ENCODE measurements at places on chromosomes 5 and 9.

GRCh38 chr5:115461506-115462290, 82.9 kb downstream of the FEM1C start:
- DNase-seq: no peak

- no peak for DNase-seq
These were observed 532.9 kb upstream of the NUDT12 start for GRCh38 chr5:104095527-104095926.

GRCh38 chr5:139164020-139164419, 34.1 kb downstream of the SIL1 start:
- DNase-seq: no peak

DNA sequence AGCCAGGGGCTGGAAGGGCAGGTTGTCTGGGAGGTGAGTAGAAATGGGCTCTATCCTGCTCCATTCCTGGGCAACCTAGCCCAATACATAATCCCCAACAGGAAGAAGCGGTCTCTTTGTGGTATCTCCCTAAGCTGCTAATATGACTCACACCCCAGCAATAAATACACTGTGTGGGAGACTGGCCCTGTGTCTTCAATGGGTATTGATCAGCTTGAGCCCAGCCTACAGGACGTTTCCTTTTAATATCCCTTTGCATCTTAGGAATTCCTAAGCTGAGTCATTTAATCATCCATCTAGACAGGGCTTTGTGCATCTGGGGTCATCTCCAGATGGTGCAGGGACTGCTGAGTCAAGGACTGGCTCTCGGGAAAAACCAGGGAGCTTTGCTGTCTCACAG, 207.0 kb upstream of the PANK3 start:
- no peak for DNase-seq

DNA sequence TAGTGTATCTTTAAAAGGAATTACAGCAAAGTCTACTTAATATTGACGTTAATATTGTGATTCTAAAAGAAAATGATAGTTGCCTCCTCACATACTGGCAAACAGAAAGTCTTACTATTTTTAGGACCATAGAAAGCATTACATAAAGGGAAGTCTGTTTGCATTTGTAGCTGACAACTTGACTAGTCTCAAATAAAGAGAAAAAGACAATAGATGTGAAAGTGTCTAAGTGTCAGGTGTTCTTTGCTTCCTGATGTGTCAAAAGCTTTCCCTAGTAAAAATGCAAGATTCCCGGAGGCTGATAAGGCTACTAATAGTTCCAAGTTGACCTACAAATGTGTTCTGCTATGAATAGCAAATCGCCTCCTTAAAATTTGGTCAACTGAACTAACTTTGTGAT, 259.7 kb downstream of the CDH10 start:
- DNase-seq: no peak

GRCh38 chr5:147464211-147464610, 45.7 kb downstream of the DPYSL3 start:
- DNase-seq: no peak

- DNase-seq: no peak
These were observed 47.6 kb upstream of the SHOC1 start for GRCh38 chr9:111842313-111842712.

DNA sequence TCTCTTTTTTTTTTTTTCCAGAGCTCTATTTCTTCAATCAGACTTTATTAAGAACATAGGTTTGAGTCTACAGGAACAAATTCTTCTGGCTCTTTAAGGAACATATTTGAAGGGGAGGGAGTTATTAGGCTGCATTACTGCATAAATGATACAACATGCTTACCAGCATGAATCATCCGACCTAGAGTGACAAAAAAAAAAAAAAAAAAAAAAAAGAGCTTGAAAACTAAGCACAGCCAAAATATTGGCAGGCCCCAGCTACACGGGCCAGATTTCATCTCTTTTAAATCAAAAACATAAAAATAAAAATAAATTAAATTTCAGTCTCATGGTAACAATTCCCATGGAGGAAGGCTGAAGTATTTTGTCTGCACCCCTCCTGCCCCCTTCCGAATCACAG, 26.3 kb downstream of the MSX2 start:
- DNase-seq: no peak

DNA sequence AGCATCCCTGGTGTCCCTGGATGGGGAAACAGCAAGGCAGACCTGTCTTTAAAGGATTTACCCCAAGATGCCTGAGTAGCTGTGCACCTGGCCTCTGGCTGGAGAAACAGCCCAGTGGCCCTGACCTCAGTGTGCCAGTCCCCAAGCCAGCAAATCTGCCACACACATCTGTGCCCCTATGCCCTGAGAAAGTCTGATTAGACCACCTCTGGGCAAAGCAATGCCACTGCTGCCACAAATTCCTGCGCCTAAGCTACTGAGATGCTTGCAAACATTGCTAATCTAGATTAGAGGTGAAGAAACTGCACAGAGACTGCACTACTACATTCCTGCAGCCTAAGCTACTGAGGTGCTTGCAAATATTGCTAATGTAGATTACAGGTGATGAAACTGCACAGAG, 269.6 kb downstream of the CEMIP2 start:
- no peak for DNase-seq

- DNase-seq: no peak
These were observed 7.6 kb upstream of the HMGCS1 start for GRCh38 chr5:43320846-43321245.

- DNase-seq: peak; percentile 15
These were observed 157.7 kb upstream of the POU5F2 start for GRCh38 chr5:93899026-93899600.

DNA sequence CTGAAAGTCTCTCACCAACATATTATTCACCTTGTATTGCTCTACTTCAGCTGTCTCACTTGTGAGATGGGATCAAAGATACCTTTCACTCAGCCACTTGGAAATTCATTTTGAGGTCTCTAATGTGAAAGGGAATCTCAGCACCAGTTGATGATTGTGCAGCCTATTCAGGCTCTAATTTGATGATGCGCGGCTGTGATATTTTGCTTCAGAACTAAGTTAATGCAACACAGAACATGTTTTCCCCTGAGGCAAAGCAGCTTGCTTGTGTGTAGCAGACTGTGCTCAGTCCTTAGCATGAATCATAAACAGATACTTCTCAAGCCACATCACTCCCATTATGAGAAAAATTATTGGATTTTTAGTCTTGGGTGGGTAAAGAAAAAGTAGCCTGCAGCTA, 378.8 kb downstream of the OSTF1 start:
- no peak for DNase-seq

- no peak for DNase-seq
These were observed 59.2 kb upstream of the TRAF1 start for GRCh38 chr9:120985819-120986222.

DNA sequence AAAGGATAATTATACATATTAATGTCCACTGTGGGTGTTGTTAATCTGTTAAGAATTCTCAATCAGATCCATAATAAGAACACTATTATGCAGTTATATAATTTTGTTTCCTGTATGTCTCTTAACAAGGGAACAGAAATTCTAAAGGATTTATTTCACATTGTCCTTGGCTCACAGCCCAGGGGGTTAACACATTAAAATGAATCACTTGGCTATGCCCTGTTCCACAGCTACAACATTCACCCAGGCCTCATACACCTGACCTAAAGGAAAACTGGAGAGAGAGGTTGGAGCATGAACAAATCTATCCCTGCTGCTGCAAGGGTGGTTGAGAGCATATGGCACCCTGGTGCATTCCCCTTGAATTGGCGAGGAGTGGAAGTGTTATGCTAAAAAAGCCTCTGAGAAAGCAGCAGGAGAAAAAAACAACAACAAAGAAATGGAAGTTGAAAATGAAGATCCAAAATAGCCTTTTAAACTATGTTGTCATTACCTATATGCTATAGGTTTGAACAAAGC, 116.0 kb downstream of the KCNN2 start:
- DNase-seq: no peak

DNA sequence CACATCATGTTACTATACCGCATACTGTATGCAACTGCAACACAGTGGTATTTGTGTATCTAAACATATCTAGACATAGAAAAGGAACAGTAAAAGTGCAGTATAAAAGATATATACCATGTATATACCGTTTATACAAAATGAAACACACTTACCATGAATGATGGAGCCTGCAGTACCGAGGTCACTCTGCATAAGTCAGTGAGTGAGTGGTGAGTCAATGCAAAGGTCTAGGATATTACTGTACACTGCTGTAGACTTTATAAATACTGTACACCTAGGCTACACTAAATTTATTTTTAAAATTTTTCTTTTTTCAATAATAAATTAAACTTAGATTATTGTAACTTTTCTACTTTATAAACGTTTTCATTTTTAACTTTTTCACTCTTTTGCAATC, 29.3 kb downstream of the PRELID2 start:
- no peak for DNase-seq

DNA sequence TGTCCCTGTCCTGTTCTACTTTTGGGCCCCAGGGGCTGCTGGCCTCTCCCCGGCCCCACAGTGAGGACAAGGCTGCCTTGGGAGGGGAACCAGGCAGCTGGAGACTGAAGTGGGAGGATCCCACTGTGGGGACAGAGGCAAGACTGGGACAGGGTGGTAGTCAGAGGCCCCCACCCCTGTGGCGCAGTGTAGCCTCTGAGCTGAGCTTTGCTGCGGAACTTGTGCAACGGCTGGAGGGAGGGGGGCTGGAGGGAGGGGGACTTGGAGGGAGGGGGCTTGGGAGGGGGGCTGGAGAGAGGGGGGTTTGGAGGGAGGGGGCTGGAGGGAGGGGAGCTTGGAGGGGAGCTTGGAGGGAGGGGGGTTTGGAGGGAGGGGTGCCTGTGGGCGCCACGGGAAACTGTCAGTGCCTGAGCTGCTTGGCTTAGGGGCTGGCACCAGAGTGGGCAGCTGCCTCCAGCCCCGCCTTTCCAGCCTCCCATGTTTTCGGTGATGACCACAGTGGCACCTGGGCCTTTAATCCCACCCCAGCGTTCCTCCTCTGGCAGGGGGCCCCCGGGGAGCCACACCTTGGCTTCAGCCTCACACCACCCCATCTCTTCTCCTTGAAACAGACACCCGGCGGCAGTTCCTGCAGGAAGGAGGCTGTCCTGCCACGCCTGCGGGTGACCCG, 2.3 kb upstream of the FUT7 start:
- DNase-seq: no peak

DNA sequence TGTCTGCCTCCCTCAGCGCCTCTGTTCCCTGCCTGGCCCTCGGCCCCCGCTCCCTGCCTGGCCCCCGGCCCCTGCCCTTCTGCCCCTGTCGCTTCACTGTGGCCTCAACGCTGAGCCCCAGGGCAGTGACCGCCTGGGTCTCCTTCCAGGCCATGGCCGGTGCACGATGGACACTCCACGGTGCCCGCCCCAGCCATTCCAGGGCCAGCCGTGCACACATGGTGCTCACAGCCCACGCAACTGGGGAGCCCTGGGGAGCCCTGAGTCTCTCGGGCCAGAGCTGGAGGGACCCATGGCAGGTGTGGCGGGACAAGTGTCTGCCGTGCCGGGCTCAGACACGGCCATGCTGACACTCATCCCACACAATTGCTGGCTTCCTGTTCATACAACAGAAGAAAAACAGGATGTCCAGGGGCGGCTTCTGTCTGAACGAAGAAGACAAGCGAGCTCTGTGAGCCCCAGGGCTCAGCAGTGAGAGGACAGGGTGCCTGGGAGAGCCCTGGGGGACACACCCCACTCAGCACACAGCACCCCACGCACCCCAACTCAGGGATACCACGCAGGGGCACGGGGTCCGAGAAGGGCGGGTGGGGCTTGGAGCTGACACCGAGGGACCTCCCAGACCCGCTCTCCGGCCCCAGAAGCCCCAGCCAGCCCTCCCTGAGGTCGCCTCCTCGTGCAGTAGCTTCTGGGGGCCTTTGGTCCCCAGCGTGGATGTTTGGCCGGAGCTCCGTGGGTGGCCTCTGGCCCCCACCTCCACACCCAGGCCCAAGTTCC, 35.7 kb downstream of the EXD3 start:
- DNase-seq: peak; percentile 64

DNA sequence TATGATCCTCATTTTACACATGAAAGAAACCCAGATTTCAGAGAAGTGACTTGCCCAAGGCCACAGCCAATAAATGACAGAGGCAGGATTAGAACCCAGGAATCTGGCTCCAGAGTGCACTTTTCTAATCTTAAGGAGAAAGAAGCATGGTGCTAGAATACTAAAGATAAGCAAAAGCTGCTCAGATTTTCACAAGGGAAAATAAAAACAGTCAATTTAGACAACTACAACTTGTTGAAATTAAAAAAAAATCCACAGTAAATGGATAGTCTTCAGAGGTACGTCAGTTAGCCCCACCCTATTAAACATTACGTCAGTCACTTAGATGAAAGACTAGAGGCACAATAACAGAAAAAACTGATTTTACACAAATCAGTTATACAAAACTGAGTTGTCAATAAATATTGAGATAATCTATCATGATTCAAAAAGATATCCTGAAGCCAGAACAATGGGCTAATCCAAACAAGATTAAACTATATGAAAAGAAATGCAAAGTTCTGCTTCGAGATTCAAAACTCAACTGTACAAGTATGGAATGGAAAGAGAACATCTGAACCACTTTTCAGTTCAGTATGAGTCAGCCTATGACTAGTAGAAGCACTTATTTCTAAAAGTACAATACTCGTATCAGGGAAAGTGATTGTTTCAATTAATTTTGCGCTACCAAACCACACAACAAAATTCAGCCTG, 9.3 kb downstream of the TMEM245 start:
- DNase-seq: peak; percentile 71
